GM18507 (cell line): ENCODE measurements at places on chromosomes 3 and 15.
A peak's percentile ranks its signal among the peaks of the same experiment; 100 is the strongest.

DNA sequence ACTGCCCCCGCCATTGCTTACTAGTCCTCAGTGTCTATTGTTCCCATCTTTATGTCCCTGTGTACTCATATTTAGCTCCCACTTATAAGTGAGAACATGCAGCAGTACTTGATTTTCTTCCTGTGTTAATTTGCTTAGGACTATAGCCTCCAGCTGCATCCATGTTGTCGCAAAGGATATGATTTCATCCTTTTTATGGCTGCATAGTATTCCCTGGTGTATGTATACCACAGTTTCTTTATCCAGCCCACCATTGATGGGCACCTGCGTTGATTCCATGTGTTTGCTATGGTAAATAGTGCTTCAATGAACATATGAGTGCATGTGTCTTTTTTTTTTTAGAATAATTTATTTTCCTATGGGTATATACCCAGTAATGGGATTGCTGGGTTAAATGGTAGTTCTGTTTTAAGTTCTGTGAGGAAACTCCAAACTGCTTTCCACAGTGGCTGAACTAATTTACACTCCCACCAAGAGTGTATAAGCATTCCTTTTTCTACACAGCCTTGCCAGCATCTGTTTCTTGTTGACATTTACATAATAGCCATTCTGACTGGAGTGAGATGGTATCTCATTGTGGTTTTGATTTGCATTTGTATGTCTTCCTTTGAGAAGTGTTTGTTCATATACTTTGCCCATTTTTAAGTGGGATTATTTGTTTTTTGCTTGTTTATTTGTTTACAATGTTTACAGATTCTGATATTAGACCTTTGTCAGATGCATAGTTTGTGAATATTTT, 53.7 kb downstream of the GALK2 start:
- DNase-seq: no peak

DNA sequence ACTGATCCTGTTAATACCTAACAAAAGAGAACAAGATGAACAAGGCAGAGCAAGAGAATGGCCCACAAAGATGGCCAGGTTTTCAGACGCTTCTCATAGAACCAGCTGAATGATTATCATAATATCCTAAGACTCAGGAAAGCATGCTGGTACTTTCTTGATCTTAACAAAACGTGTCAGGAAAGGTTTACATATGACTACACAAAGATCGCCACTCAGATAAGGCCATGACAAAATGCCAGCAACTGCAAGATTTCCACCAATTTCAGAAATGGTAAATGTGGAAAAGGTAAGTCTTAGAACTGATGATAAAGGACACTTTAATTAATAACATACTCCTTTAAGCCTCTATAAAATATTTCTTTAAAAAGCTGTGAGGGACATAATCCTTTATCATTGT, 108.8 kb downstream of the DLG1 start:
- no peak for DNase-seq

DNA sequence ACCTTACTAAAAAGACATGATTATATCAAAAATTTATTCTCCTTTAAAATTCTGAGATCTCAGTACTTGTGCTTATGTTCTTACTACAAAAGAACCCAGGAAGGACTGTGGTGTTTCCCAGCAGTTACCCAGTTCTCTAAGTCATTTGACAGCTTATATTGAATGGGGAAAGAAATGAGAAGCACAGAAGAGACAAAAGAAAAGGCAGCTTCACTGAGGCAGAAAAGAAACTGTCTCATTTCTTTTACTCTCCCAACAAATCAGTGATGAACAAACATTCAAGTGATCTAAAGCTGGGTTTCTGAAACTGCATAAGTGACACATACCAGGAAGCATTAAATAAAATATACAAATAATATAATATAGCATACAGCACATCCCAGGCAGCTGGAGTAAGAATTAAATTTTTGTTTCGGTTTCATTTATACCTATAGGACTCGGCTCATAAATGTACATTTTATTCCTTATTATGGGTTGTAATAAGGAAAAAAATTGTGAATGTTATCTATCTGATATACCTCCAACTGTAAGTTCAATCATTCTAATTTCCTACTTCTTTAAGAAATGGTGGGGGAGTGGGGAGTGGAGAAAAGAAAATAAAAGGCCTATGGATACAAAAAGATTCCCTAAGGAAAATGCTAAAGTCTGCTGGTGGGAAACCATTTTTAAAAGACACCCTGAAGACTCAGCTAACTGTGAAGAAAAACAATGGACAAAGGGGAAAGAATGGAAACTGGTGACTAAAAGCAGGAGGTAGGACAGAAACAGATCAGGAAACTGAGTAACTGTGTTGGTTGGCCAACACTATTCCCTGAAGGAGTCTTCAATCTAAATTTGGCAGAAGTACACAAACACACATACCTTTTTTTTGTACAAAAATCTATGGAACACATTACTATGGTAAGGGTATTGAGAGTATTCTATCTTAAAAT, 156.8 kb downstream of the TBC1D5 start:
- no peak for DNase-seq

DNA sequence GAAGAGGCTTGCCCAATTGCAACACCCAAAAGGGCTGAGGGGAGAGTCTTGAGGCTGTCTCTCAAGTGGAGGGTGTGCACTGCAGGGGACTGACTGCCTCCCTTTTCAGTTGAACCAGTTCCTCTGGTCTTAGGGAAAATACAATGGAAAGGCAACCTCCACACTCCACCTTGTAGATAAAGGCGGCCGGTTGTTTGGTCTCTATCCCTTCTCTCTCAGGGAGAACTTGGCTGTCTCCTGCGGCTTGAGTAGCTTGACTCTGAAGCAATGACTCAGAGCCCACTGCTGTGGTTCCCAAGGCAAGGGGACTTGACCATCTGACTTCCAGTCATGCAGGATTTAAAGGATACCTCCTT, 143.2 kb upstream of the UMPS start:
- DNase-seq: no peak

DNA sequence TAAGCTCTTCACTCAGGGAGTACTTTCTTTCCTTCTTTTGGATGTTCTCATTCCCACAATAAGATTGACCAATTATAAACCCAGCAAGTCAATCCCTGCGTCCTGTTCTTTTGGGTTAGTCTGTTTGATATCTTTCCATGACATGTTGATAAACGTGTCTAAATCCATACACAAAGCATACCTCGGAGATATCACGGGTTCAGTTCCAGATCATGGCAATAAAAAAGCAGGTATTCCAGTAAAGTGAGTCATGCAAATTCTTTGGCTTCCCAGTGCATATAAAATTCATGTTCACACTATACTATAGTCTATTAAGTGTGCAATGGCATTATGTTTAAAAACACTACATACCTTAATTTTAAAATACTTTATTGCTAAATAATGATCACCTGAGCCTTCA, 667.7 kb downstream of the MAGI1 start:
- no peak for DNase-seq

GRCh38 chr3:126704494-126705214, 614 bp downstream of the CHCHD6 start:
- DNase-seq: no peak

DNA sequence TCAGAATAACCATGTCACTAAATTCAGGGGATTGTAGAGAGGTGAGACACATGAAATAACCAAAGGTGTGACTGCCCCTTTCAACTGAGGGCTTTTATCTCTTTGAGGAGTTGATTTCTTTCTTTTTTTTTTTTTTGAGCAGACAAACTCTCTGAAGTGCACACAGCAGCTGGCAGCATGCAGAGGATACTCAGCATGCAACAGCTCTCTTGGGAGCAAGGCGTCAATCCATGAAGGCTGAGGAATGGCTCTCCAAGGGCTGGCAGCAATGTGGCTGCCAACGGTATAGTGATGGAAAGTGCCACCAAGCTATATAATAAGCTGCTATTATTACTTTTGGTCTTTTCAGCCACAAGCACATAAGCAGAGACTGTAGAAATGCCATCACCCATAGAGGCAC, 226.7 kb upstream of the FEZF2 start:
- no peak for DNase-seq

DNA sequence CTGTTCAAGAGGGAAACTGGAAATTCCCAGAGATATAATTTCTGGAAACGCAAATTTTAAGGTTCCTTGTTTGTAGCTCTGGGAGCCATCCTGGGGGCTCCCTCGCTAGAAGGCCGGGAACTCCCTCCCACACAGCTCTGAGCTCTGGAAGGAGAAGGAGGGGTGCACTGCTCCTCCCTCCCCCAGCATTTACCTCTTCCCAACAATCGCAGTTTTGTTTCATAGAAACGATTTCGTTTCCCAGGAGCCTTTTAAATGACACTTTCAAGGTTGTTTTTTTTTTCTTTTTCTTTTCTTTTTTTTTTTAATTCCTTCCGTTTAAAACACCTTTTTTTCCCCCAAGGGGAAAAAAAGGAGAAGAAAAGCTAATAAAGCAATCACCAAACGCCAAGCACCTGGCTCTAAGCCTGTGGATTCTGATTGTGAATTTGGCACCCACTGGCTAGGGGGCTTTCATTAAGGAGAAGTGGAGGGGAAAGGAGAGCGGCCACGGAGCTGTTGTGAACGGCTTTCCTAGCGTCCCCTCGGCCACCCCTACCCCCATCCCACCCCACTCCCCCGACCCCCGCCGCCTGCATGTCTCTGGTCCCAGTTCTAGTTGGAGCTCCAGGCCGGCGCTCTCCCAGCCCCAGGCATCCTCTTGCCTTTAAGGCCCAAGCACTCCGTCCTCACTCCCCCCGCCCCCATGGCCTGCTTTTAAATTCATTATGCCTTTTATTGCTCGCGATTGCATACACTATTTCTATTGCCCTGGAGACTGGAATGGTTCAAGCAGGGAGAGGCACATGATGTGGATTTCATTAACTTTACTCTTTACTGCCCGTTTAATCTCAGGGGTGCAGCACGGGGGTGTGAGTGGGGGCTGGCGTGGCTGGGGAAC, 13.6 kb upstream of the CCDC33 start:
- no peak for DNase-seq

DNA sequence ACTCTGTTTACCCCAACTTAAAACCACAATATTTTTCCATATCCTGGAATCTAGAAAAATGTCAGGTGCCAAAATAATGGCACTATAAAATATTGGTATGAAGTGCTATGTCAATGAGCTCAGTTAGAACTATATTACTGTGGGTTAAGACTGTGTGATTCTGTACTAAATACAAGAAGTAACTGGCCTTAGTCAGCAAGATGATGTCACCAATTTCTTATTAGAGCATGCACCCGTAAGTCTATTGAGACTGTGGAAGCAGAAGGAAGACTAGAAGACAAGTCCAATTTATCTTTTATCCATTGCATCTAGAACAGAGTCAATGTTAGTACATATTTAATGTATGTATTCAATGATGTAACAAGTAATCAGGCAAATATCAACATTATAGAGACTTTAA, 25.0 kb downstream of the LRRC58 start:
- no peak for DNase-seq

DNA sequence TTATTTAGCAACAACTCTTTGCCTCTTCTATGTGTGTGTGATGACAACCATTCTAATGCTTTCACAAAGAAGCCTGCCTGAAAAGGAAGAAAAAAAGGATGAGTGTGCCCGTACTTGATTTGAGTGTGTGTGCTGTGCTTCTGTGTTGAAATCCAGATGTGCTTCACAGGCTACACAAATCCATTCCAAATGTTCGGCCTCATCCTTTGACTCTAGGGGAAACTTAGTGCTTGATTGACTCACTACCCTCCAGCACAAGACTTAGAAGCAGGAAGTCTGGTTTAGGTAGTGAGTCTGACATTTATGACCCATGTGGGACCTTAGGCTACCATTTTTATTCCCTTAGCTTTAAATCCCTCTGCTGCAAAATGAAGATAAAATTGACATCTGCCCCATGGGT, 108.8 kb upstream of the PLAAT1 start:
- DNase-seq: no peak

GRCh38 chr15:58795825-58796224, 24.7 kb downstream of the MINDY2 start:
- no peak for DNase-seq

- no peak for DNase-seq
Measured at GRCh38 chr3:35965908-35966307, 326.6 kb downstream of the ARPP21 start.

DNA sequence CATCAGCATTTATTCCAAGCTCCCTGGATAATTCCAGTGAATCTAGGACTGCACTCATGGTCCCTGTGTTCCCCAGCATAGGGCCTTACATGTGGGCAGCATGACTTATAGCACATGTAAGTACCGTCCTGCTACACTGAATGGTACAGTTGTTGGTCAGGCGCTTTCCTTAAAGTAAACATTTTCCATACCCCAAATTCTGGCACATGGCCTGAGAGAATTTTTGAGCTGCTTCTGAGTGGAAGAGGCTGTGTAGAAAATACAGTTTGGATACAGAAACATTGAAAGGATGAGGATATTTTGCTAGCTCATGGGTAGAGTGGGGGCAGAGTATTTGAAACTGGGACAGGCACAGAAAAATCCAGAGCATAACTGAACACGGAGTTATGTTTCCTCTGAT, 27.6 kb downstream of the CORO2B start:
- no peak for DNase-seq

- DNase-seq: peak; percentile 66
Measured at GRCh38 chr3:39101022-39101689, 6.3 kb downstream of the GORASP1 start.

DNA sequence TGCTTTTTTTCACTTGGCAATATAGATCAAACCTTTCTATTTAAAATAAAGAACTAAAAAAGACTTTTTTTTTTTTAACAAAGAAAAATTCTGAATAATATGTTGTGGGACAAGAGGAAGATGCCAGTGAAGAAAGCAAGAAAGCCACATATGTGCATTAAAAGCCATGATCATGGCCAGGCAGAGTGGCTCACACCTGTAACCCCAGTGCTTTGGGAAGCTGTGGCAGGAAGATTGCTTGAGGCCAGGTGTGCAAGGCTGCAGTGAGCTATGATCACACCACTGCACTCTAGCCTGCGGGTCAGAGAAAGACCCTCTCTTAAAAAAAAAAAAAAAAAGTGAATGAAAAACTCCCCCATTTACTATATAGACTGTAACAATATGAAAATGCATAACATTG, 23.9 kb downstream of the C2CD4B start:
- DNase-seq: no peak

- no peak for DNase-seq
Measured at GRCh38 chr3:119400466-119400865, 62.9 kb downstream of the TMEM39A start.
